ENCODE measurements at places on chromosomes 4 and X. TPM values are rescaled to one million over a fixed set of nuclear protein-coding genes. Genes with fewer than 3 reads are reported as not detected.
A peak's percentile ranks its signal among the peaks of the same experiment; 100 is the strongest.

DNA sequence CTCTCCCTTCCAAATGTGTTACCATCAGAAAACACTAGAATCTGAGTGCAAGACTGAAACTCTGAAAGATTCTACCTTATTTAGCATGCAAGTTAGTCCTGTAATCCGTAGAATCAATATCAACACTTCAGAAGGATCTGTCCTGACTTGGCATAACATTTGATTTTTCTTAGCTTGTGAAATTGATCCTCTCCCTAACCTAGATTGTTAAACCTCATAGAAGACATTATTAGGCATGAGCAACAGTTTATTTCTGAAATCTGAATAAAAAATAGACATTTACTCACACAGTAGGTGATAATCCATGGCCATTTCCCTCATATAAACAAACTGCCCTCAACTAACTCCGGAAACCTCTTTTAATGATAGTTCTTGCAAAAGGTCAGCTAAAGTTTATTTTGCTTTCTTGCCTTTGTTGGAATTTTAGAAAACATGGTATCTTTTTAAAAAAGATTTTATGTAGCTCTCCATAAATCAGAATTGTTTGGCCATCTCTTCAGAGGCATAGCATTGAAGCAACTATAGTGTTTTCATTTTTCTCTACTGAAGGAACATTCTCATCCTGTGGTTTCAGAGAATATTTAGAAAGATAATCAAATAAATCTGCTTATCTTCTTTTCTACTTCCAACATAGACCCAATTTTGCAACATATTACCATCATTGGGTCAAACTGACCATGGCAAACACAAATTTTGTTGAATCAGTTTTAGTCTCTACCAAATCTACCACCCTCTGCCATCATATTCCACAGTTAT, 38.5 kb upstream of the PDLIM5 start:
- DNase-seq = no peak
- no peaks in the 10 kb centered on the region for H3K27me3 ChIP-seq
- peaks cover 35% of the 10 kb centered on the region for H3K4me1 ChIP-seq
- peak overlapping the region; percentile 54 for H3K4me3 ChIP-seq
- no peaks in the 10 kb centered on the region for H3K36me3 ChIP-seq
- H3K27ac ChIP-seq = no peak overlapping the region

DNA sequence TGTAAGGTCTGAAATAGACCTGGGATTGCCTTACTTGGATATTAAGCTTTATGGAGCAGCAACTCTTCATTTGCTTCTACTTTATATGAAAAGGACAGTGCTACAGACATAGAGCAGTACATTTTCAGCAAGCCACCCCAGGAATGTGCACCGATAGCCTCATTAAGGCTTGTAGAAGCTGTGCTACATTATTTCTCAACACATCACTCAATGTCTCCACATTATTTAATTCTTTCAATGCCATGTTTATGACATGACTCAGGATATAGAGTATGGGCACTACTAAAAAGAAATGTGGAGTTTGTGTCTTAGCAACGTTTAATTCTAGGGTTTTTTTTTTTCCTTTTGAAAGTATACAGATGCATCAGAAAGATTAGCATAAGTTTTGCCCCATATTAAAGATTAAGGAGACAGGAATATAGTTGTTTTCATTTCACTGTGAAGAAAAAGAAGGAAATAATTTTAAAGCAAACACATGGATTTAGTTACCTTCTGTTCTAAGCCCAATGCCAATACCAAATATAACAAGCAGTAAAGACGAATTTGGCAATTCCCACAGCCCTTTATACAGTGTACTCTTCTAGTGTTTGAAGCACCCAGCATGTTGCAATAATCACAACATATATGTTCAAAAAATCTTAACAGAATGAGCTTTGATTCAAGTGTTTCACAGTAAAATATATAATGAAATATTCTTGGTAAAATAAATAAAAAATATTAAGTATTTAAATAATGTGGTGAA, 2140.1 kb upstream of the AGA start:
- no peaks in the 10 kb centered on the region for H3K36me3 ChIP-seq
- no peaks in the 10 kb centered on the region for H3K4me1 ChIP-seq
- no peak for DNase-seq
- H3K27ac ChIP-seq = no peak overlapping the region
- H3K27me3 ChIP-seq = no peaks in the 10 kb centered on the region

DNA sequence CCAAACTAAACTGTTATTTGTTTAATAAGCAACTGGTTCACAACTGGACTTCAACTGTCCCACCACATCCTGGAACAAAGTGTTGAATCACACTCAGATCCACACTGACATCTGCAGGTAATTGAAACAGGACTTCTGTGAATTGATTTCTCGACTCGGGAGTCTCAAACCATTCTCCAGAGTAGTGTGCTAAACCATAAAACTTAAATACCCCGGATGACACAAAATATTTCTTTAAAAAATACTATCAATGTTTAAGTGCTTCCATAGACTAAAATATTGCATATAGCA, 95.4 kb upstream of the PLAC1 start:
- no peak for DNase-seq
- H3K4me1 ChIP-seq = no peaks in the 10 kb centered on the region

- no peaks in the 10 kb centered on the region for H3K27me3 ChIP-seq
- H3K36me3 ChIP-seq = peaks cover 11% of the 10 kb centered on the region
- peaks cover 17% of the 10 kb centered on the region for H3K4me1 ChIP-seq
- no peak overlapping the region for H3K4me3 ChIP-seq
Observed at GRCh38 chrX:40132751-40133150, 35.0 kb upstream of the BCOR start.

The TBL1X gene
- 25.0 TPM for total RNA-seq

DNA sequence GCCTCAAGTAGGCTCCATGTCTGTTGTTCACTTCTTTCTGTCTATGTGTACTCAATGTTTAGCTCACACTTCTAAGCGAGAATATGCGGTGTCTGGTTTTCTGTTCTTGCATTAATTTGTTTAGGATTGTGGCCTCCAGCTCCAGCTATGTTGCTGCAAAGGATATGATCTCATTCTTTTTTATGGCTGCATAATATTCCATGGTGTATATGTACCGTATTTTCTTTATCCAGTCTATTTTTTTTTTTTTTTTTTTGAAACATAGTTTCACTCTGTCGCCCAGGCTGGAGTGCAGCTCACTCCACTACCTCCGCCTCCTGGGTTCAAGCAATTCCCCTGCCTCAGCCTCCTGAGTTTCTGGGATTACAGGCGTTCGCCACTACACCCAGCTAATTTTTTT, 5.7 kb upstream of the TMEM150C start:
- DNase-seq = no peak
- no peaks in the 10 kb centered on the region for H3K4me1 ChIP-seq
- H3K36me3 ChIP-seq = peaks cover 2% of the 10 kb centered on the region
- no peak overlapping the region for H3K27ac ChIP-seq
- peaks cover 38% of the 10 kb centered on the region for H3K27me3 ChIP-seq

Data from Calu3 (cell line).